ENCODE measurements at places on chromosomes 5 and 9. TPM values are rescaled to one million over a fixed set of nuclear protein-coding genes. Genes with fewer than 3 reads are reported as not detected.

The DMRT3 gene
- not detected for total RNA-seq

The C9orf153 gene
- total RNA-seq: 0.92 TPM

The GABRA1 gene
- 0.10 TPM for total RNA-seq

The GMCL2 gene
- total RNA-seq: not detected

The OBP2B gene
- total RNA-seq: not detected

The SLC31A2 gene
- total RNA-seq: 12.8 TPM

The FABP6 gene
- not detected for total RNA-seq
